Endothelial cell of umbilical vein (primary cell): ENCODE measurements at places on chromosomes 7 and 10. TPM values are rescaled to one million over a fixed set of nuclear protein-coding genes. Genes with fewer than 3 reads are reported as not detected.
A peak's percentile ranks its signal among the peaks of the same experiment; 100 is the strongest.

- no peak for DNase-seq
Observed at GRCh38 chr7:57641521-57642067, 191.6 kb downstream of the ZNF716 start.

The PLEKHA1 gene
- total RNA-seq: 58.0 and 58.8 TPM in 2 replicates

- no peak for DNase-seq
Observed at GRCh38 chr10:128116851-128117615, 9.2 kb downstream of the MKI67 start.

- DNase-seq: peak; percentile 61
Observed at GRCh38 chr10:128150045-128150493, 23.8 kb upstream of the MKI67 start.

DNA sequence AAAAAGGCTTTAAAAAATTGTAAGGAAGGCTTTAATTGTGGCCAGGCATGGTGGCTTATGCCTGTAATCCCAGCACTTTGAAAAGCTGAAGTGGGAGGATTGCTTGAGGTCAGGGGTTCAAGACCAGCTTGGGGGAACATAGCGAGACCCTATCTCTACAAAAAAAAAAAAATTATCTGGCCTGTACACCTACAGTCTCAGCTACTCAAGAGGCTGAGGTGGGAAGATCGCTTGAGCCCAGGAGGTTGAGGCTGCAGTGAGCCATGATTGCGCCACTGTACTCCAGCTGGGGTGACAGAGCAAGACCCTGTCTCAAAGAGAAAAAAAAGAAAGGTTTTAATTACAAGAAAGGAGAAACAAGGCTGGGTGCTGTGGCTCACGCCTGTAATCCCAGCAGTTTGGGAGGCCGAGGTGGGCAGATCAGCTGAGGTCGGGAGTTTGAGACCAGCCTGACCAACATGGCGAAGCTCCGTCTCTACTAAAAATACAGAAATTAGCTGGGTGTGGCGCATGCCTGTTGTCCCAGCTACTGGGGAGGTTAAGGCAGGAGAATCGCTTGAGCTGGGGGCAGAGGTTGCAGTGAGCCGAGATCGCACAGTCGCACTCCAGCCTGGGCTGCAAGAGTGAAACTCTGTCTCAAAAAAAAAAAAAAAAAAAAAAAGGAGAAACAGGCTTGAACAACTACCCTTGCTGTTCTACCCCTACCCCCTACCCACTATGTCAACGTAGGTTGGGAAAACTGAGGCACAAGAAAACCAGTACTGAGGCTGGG lies 83.7 kb downstream of the CARD11 start:
- no peak for DNase-seq

The KCNMA1 gene
- total RNA-seq: 0.44 and 0.82 TPM in 2 replicates
